Panc1 (cell line): ENCODE measurements at places on chromosomes 11 and 22. TPM values are rescaled to one million over a fixed set of nuclear protein-coding genes. Genes with fewer than 3 reads are reported as not detected.

DNA sequence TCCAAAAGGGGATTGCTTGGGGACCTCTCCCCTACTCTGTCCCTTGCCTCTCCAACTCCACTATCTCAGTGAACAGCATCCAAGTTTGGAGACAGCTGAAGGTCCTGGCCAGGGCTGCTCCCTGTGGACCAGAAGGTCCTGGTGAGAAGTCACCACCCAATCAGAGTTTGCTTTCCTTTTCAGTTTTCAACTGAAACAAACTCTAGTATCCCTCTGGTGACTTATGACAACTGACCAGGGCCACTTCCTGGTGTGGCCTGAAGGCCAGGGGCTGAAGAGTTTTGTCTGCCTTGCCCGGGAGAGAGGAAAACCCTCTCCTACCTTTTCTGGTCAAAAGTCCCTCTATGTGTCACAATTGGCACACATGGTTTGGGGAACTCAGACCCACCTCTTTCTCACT is 5.1 kb downstream of the JAML start:
- H3K36me3 ChIP-seq = no peaks in the 10 kb centered on the region
- peaks cover 31% of the 10 kb centered on the region for H3K27me3 ChIP-seq
- H3K27ac ChIP-seq = no peak overlapping the region
- DNase-seq = no peak
- H3K4me3 ChIP-seq = no peak overlapping the region

DNA sequence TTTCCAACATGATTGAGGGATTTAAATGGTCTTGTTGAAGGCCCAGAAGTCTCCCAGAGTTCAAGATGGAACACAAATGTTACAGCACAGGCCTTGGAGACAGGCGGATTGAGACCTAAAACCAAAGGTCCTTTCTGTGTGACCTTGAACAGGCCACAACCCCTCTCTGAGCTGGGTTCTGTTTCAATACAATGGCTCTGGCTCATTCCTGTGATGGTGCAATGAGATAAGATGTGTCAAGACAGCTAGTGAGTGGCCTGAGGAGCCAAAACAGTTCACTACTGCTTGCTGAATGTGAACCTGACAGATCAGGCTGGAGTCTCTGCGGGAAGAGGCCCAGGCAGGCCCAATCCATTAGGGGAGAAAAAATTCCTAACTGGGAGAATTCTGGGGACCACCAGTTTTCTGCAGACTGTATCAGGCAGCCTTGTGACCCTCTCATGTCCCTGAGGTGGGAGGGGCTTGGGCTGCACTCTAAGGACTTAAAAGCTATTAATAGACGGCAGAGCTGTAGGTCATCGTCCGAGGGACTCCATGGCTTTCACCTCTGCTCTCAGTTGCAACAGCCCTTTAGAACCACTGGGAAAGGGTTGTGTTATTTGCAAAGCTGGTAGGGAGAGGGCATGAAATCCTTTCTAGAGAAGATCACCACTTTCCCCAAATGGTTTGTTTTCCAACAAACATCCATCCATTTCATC is 126.1 kb upstream of the TEAD1 start:
- no peaks in the 10 kb centered on the region for H3K27me3 ChIP-seq
- no peak for DNase-seq
- H3K4me1 ChIP-seq = no peaks in the 10 kb centered on the region
- H3K27ac ChIP-seq = no peak overlapping the region

KCNJ5 gene
- 0.28 TPM for total RNA-seq

GRCh38 chr11:11347592-11347991 is 5.5 kb downstream of the CSNK2A3 start:
- H3K27ac ChIP-seq = no peak overlapping the region
- H3K36me3 ChIP-seq = no peaks in the 10 kb centered on the region
- no peaks in the 10 kb centered on the region for H3K4me1 ChIP-seq
- H3K4me3 ChIP-seq = no peak overlapping the region
- no peaks in the 10 kb centered on the region for H3K27me3 ChIP-seq

TPBGL gene
- 0.54 TPM for total RNA-seq

AIP gene
- total RNA-seq = 87.8 TPM

DNA sequence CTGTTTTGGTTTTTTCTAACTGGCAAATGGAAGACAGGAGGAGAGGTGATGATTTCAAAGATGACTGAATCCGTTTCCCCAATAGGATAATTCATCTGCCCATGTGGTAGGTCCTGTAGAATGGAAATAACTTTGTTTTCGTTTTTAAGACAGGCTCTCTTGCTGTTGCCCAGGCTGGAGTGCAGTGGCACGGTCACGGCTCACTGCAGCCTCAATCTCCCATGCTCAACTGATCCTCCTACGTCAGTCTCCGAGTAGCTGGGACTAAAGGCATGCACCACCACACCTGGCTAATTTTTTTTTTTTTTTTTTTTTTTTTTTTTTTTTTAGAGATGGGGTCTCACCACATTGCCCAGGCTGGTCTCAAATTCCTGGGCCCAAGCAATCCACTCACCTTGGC is 77.4 kb upstream of the BIRC3 start:
- no peak for DNase-seq
- no peak overlapping the region for H3K4me3 ChIP-seq
- H3K27me3 ChIP-seq = no peaks in the 10 kb centered on the region
- H3K27ac ChIP-seq = no peak overlapping the region

INS gene
- not detected for total RNA-seq

- peak overlapping the region; percentile 19; the same call in 1 of the 2 replicates for H3K27ac ChIP-seq
- H3K4me1 ChIP-seq = peaks cover 10% of the 10 kb centered on the region
- no peak for DNase-seq
Observed at GRCh38 chr11:35107861-35108260, 31.1 kb upstream of the CD44 start.

GRCh38 chr11:70713988-70714665 is 315.8 kb downstream of the CTTN start:
- peaks cover 20% of the 10 kb centered on the region; the same call in 1 of the 2 replicates for H3K27me3 ChIP-seq
- no peak overlapping the region for H3K27ac ChIP-seq
- H3K4me1 ChIP-seq = no peaks in the 10 kb centered on the region

- no peak overlapping the region for H3K4me3 ChIP-seq
- no peaks in the 10 kb centered on the region for H3K27me3 ChIP-seq
- no peak overlapping the region for H3K27ac ChIP-seq
- no peaks in the 10 kb centered on the region for H3K36me3 ChIP-seq
- H3K4me1 ChIP-seq = no peaks in the 10 kb centered on the region
Observed at GRCh38 chr22:23831261-23831660, 7.5 kb downstream of the DERL3 start.
